ENCODE measurements at places on chromosomes 1 and 21.

DNA sequence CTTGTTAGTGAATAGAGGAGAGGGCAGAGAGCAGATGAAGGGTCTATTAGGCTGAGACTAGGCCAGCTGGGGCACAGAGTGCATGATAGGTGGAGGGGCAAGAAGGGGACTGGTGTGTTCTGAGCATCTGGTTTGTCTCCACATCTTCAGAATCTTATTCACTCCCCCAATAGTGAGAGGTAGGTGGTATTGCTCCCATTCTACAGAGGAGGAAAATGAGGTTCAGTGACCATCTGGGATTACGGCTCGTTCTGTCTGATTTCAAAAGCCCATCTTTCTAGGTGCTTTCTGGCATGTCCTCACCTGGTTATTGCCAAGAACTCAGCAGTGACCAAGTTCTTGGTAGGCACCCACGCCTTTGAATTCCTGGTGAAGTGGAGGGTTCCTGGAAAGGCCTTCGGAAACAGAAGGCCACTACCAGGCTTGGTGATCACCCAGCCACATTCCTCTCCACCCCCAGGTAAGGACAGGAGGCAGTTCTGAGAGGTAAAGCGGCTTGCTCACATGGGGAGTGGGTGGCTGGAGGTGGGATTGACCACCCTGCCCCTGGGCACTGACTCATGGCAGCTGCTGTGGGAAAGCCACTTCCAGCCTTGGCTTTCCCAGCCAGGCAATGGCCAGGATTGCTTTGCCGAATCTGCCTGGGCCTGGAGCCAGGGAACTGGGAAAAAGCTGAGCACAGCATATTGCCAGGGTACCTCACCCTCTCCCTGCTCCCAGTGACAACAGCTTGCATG lies 18.8 kb upstream of the CITED4 start:
- no peak for DNase-seq

- DNase-seq: no peak
Measured at GRCh38 chr1:244053831-244054230, 2.7 kb downstream of the ZBTB18 start.

DNA sequence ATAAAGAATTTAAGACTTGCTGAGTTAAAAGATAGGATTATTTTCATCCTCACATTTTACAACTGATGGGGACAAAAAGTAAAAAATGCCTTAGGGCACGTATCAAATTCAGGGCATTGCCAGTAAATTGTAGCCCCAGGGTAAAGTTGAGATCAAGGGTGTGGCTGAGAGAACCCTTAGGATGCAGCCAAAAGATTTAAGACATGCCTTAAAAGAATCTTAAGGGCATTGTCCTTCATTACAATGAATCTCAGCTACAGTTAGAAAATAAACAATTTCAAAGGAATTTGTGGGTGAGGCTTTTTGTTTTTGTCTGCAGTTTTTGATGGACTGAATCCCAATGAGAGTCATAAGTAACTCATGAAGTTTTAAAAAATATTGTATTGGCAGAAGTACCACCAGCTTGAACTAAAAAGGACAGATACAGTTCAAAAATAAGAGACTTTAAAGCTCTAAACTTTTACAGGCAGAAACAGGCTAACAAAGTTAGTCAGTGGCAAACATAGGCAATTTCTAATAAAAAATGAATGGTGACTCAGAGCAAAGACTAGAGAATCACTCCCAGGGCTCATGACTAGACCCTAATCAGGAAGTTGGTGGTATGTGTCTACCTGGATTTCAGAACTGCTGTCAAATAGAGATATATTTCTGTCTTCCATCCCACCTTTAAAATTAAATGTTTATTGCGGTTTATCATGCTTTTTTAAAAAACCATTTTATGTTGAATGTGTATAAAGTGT lies 165.1 kb upstream of the SNX7 start:
- no peak for DNase-seq

- DNase-seq: no peak
Measured at GRCh38 chr1:3483380-3483779, 28.9 kb downstream of the ARHGEF16 start.

GRCh38 chr1:161491472-161491871 lies 13.8 kb upstream of the FCGR2A start:
- DNase-seq: no peak

DNA sequence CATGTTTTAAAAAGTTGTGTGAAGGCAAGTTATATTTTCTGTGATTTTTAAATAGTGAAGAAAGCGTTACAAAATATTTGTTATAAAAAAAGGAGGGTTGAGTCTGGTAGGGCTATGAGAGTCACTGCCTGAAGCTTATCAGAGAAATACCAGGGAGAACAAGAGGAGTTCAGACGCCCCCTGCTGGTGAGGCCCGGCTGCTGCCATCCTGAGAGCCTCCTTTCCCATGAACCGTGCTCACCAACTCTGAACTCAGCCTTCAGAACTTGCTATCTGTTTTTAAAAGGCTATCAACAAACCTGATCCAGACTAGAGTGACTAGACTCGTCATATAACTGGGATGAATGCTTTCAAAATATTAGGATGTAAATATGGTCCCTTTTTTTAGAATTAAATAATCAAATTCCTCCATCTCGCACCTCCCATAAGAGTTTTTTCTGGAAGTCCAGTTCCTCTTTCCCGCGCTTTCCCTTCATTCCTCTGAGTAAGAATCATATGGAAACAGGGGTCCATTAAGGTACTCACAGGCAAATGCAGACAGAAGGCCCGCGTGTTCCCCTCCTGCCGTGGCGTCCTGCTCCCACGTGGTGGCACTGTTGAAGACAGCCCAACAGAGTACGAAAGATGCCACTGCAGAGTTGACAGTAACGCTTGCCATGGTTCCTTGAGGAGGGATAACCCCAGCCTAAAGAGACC lies 26.2 kb upstream of the SPATA6 start:
- DNase-seq: peak; percentile 59

- no peak for DNase-seq
Measured at GRCh38 chr1:214840356-214840755, 237.4 kb downstream of the CENPF start.

DNA sequence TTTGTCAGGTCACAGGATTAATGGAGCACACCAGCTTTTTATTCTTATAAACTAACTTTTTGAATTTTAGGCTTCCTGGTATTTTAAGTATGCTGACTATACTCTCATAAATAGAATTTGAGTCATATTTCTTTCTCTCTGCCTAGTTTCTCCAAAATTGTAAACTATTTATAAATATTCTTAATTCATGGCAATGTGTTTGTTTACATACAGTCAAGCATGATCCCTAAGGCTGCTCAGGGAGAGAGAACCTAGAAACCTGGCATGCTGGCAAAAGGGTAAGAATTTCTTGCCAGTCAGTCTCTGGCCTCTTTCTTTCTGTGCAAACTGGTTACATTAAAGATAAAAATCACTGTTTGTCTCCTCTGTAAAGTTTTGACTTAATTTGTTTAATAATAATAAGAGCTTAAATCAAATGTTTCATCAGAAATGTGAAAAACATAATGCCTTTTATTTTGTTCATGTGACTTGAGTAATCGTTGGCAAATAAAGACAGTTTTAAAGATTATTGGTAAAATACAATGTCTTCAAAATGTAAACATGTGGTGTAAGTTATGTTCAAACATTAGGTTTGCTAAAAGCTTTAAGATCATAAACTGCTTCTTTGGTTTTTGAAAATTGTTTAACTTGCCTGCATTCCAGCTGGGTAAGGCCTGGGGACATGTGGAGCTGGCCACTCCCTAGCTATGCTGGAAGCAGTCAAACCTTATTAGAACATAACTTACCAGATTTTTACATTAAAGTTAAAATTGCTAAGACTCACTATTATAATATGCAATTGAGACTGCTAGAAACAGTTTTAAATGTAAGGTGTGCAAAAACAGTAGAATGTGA lies 1401.7 kb downstream of the NCAM2 start:
- no peak for DNase-seq

GRCh38 chr21:28509031-28509430 lies 483.6 kb downstream of the LTN1 start:
- DNase-seq: no peak

DNA sequence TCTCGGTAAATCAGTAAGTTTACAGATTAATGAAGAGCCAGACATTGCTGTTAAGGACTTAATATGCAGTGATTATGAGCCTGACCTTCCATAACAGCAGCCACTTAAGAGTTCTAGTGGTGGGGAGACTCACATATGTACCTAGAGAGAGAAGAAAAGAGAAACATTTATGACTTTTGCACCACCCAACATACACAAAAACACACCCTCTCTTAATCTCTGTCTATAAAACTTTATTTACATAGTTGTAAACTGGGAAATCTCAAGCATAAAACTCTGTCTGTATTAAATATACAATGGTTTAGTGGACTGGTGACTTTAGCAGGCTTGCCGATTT lies 347.4 kb upstream of the ADGRL2 start:
- no peak for DNase-seq

DNA sequence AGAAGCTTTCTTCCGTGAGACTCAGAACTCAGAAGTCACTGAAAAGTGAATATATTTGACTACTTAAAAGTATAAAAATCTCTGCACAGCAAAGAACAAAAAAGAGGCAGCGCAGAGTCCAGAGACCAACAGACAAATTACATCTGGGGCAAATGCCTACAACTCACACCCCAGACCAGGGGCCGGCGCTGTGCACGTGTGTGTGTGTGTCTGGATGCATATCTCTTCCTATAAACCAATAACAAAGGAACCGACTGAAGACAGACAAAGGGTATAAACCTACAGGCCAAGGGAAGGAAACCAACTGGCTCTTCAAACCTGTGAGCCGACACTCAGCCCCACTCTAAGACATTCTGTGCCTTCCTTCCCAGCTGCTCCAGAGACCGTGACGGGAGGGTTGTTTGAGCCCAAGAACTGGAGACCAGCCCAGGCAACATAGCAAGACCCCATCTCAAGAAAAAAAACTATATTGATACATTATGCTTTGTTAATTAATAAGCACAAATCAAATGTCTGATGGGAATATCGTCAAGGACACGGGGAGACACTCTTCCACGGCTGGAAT lies 18.8 kb downstream of the WNT9A start:
- DNase-seq: no peak

- DNase-seq: no peak
Measured at GRCh38 chr1:52368383-52369172, 2.6 kb upstream of the CC2D1B start.

DNA sequence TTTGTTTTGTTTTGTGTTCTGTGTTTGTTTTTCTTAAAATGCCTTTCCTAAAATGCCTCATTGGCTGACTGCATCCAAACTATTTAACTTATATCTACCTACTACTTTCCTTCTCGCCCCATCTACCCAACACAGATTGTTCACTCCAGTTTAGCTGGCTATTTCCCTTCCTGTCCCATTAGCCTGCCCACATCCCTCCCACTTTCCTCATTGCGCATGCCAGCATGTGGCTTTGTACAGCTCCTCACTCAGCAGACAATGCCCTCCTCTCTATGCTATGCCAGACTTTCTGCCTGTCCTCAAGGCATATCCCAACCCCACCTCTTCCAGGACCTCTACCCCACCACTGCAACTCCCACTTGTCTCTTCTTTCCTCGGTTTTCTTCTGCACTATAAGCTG lies 94.7 kb upstream of the C1orf21 start:
- no peak for DNase-seq

- DNase-seq: no peak
Measured at GRCh38 chr1:90400131-90400530, 317.0 kb downstream of the BARHL2 start.

- no peak for DNase-seq
Measured at GRCh38 chr1:234072793-234073192, 168.3 kb downstream of the SLC35F3 start.

- DNase-seq: no peak
Measured at GRCh38 chr1:246428542-246429308, 78.4 kb downstream of the SMYD3 start.

Data from gastrocnemius medialis (tissue), 4 donors.